Stimulated activated effector memory CD8-positive, alpha-beta T cell treated with anti-CD3 and anti-CD28 coated beads, Interleukin-12 subunit alpha, Interleukin-12 subunit beta, amount 100 ng/mL, for 72 hours (primary cell): ENCODE measurements at places on chromosomes 5 and 9.

- no peak for DNase-seq
Measured at GRCh38 chr5:154421868-154422267, 23.9 kb upstream of the SAP30L start.

GRCh38 chr5:111224561-111225345, 569 bp downstream of the CAMK4 start:
- DNase-seq: no peak

DNA sequence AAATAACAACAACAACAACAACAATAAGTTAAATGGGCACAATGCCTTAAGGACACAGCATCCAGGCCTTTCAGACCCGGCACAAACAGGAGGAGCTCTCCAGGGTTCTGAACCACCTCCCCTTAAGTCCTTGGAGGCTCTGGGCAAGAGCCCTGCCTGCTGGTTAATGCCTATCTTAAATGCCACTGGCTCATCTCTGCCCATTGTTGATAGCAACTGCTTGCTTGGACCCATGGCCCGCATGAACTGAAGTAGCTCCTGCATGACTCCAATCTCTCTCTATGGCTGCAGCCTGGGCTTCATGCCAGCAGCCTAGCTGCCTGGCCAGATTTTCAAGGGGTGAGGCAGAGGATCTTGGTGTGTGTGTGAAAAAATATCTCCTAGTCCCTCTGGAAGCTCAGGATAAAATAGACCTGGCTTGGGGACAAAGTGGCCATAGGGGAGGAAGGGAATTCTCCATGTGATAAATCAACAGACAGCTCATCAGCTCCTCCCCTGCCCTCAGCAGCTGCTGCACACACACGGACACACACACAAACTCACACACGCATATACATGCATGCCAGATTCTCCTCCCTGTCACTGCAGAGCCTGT, 27.4 kb downstream of the FAM219A start:
- DNase-seq: no peak

GRCh38 chr9:120386390-120387131, 193.4 kb downstream of the CDK5RAP2 start:
- no peak for DNase-seq

DNA sequence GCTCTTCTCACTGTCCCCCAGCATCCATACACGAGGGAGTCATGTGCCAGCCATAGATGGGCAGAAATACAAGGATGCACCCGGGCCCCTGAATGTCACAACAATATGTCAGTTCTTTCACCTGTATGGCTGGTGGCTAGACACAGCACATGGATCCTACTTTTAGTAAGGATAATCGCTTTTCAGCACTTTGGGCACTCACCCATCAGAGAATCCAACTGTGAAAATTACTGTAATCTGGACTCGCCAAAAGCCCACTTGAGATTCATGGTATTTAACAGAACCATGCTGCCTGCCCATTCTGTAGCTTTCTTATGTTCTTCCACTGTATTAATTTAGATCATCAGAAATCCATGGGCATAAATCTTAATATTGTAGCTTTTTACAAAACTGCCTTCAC, 124.8 kb downstream of the FRMD3 start:
- no peak for DNase-seq

DNA sequence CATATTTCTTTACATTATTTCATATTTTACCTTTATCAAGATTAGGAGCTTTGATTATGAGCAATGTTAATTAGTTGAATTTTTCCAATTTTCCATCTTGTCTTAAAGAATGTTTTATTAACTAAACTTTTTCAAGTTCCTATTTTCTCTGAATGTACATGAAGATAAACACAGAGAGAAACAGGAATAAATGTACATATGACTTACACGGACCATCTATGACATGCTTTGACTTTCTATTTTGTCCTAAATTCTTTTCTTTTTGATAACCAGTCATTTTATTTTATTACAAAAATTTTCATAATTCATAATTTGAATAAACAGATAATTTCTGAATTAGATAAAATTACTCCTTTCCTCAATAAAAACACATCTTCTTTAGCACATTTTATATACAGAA, 1038.8 kb upstream of the ARRDC3 start:
- no peak for DNase-seq

DNA sequence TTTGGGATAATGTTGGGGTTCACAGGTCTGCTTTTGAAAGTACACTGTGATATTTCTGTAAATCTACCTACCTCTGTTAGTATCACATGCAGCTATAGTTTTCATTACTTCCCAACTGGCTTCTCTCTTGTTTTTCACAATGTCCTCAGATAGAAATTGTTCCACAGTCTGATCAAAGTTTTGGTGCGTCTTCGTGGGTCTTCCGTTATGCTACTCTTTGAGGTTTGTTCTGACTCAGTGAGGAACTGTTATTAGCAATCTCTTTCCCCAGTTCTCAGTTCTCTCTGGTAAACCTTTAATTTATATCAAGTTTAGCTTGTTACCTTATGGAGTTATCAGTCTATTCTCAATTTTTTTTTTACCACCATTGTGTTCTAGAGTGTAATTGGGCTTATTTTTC, 2061.2 kb upstream of the CDH9 start:
- DNase-seq: no peak

- peak; percentile 81 for DNase-seq
Measured at GRCh38 chr5:176837707-176838115, 27.4 kb downstream of the UNC5A start.

- DNase-seq: no peak
Measured at GRCh38 chr9:38329968-38330367, 62.5 kb upstream of the ALDH1B1 start.
